ENCODE measurements at places on chromosomes 13 and 19.

GRCh38 chr13:27147530-27148170, 24.0 kb downstream of the USP12 start:
- no peaks in the 10 kb centered on the region for H3K27me3 ChIP-seq
- no peaks in the 10 kb centered on the region for H3K4me1 ChIP-seq
- no peak for DNase-seq
- H3K36me3 ChIP-seq = no peaks in the 10 kb centered on the region
- no peak overlapping the region for H3K4me3 ChIP-seq

DNA sequence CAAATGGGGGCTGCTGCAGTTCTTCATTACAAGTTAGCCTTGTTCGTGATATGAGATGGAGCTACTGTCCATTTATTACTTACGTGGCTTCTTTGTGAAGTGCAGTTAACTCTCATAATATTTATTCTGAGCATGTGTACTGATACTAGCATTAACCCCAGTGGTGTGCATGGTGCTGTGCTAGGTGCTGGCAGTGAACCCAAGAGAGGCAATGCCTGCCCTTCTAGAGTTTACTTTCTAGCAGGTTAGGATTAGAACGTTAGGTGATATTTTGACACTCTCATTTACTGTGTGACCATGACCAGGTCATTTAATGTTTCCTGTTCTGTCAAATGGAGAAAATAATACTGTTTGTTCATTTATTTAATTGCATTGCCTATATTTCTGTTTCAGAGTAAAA, 16.9 kb downstream of the PIBF1 start:
- H3K27ac ChIP-seq = no peak overlapping the region
- peaks cover 38% of the 10 kb centered on the region for H3K36me3 ChIP-seq
- no peak overlapping the region for H3K4me3 ChIP-seq
- no peaks in the 10 kb centered on the region for H3K4me1 ChIP-seq
- no peaks in the 10 kb centered on the region for H3K27me3 ChIP-seq

- no peaks in the 10 kb centered on the region for H3K36me3 ChIP-seq
- H3K27ac ChIP-seq = no peak overlapping the region
- no peaks in the 10 kb centered on the region for H3K4me1 ChIP-seq
- DNase-seq = peak; percentile 10
These were observed 86.9 kb downstream of the CDK8 start for GRCh38 chr13:26340807-26341206.

GRCh38 chr19:4278419-4279266, at the start of gene SHD:
SHD (plus strand) TSS chr19:4279266; CDS start chr19:4280064, 798 bp downstream.
- H3K27me3 ChIP-seq = peaks cover 32% of the 10 kb centered on the region
- H3K36me3 ChIP-seq = no peaks in the 10 kb centered on the region
- H3K27ac ChIP-seq = no peak within 1 kb of the TSS

DNA sequence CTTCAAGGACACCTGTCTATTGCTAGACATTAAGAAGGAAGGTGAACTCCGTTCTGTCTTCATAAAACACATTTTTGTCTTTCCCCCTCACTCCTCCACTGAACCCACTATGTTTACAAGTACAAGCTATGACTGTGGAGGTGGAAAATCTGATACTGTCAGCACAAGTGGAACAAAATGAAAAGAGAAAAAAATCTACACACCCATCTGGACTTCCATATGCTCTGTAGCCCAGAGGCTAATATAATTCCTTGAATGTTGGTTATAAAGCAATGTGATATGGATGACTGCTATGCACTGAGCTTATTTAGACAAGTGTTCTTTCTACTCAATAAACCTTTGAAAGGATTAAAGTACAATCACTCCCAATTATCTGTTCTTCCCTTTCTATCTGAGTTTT, 713.5 kb downstream of the DIAPH3 start:
- H3K4me3 ChIP-seq = no peak overlapping the region
- no peaks in the 10 kb centered on the region for H3K36me3 ChIP-seq
- DNase-seq = no peak
- H3K27me3 ChIP-seq = no peaks in the 10 kb centered on the region

GRCh38 chr13:73816702-73817101, 317.5 kb downstream of the KLF12 start:
- no peaks in the 10 kb centered on the region for H3K27me3 ChIP-seq
- H3K4me1 ChIP-seq = no peaks in the 10 kb centered on the region
- peaks cover 5% of the 10 kb centered on the region for H3K36me3 ChIP-seq
- DNase-seq = no peak
- H3K4me3 ChIP-seq = no peak overlapping the region
- no peak overlapping the region for H3K27ac ChIP-seq

DNA sequence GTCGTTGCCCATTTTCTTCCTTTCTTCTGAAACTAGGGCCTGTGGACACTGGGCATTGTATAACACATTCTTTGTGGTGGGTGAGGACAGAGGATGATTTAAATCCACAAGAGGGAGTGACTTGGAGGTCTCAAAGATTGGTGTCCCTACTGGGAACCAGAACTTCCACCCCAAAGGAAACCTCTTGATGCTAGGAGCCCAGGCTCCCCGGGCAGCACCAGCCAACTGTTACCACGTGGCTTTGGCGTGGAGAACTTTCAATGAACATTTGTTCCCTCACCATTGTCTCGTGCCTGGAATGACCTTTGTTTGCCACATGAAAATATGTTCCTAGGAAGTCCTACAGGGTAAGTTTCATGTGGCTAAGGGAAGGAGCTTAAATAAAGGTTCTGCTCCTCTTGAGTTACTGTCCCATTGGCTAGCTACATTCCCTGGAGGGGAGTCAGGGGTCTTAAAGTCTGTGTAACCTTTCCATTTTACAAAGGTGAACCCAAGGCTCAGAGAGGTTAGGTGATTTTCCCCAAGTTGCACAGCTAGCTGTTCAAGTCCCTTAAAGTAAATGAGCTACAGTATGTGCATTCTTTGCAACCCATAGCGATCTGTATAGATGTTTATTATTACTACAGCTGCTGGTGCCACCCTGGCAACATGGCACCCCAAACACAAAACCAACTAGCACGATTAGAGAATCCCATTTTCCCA, 5.0 kb upstream of the CDX2 start:
- no peak overlapping the region for H3K27ac ChIP-seq
- H3K36me3 ChIP-seq = no peaks in the 10 kb centered on the region
- no peaks in the 10 kb centered on the region for H3K4me1 ChIP-seq
- H3K4me3 ChIP-seq = no peak overlapping the region

GRCh38 chr19:47445937-47446402, 25.7 kb downstream of the SLC8A2 start:
- H3K36me3 ChIP-seq = no peaks in the 10 kb centered on the region
- peaks cover 79% of the 10 kb centered on the region for H3K27me3 ChIP-seq
- no peak overlapping the region for H3K27ac ChIP-seq
- no peaks in the 10 kb centered on the region for H3K4me1 ChIP-seq
- DNase-seq = peak; percentile 36
- no peak overlapping the region for H3K4me3 ChIP-seq

DNA sequence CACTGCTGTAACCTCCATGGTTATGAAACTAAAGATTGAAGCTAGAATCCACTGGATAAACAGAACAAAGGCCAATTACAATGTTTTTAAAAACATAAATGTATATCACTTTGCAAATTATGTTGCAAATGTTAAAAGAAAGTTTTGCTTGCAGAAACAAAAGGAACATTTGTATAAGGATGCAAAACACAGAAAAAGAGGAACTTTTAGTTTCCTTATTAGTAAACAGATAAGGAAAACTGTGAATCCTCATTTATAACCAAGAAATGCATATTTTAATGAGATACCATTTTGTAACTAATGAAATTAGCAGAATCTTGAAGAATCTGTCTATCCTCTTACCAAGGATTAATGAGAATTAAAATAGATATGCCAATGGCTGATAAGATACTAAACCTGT, 32.3 kb downstream of the LPAR6 start:
- H3K27me3 ChIP-seq = no peaks in the 10 kb centered on the region
- no peak overlapping the region for H3K27ac ChIP-seq
- peaks cover 30% of the 10 kb centered on the region for H3K36me3 ChIP-seq
- H3K4me3 ChIP-seq = no peak overlapping the region

GRCh38 chr19:43582495-43582894, 6.9 kb downstream of the PINLYP start:
- no peak overlapping the region for H3K4me3 ChIP-seq
- no peak overlapping the region for H3K27ac ChIP-seq
- no peaks in the 10 kb centered on the region for H3K27me3 ChIP-seq
- DNase-seq = no peak
- no peaks in the 10 kb centered on the region for H3K4me1 ChIP-seq

- no peaks in the 10 kb centered on the region for H3K36me3 ChIP-seq
- DNase-seq = no peak
- no peak overlapping the region for H3K27ac ChIP-seq
- H3K27me3 ChIP-seq = no peaks in the 10 kb centered on the region
- no peaks in the 10 kb centered on the region for H3K4me1 ChIP-seq
These were observed 216.4 kb upstream of the SGCG start for GRCh38 chr13:22964245-22964966.

All from GM23248 (cell line).